ENCODE measurements at places on chromosomes 16 and 17. TPM values are rescaled to one million over a fixed set of nuclear protein-coding genes. Genes with fewer than 3 reads are reported as not detected.

TPSB2 gene
- polyA plus RNA-seq: 1.5 TPM

NTN3 gene
- polyA plus RNA-seq: 3.0 TPM

LRRC37A gene
- polyA plus RNA-seq: 3.5 TPM

SDR42E2 gene
- 1.6 TPM for polyA plus RNA-seq

SLC5A11 gene
- polyA plus RNA-seq: 0.24 TPM

AHSP gene
- 4.2 TPM for polyA plus RNA-seq

FBXW10 gene
- polyA plus RNA-seq: 0.71 TPM

TEX14 gene
- 0.89 TPM for polyA plus RNA-seq

NRN1L gene
- polyA plus RNA-seq: 1.4 TPM

DPEP1 gene
- 6.9 TPM for polyA plus RNA-seq

ABCC6 gene
- polyA plus RNA-seq: 2.2 TPM

TBC1D16 gene
- 38.8 TPM for polyA plus RNA-seq

MILR1 gene
- polyA plus RNA-seq: 5.6 TPM

RECQL5 gene
- polyA plus RNA-seq: 29.3 TPM

NACA2 gene
- 1.2 TPM for polyA plus RNA-seq

ZP2 gene
- not detected for polyA plus RNA-seq

LGALS9B gene
- not detected for polyA plus RNA-seq

P4HB gene
- polyA plus RNA-seq: 311 TPM

KRTAP4-6 gene
- polyA plus RNA-seq: not detected

ZNF652 gene
- 32.3 TPM for polyA plus RNA-seq

IRX6 gene
- 0.78 TPM for polyA plus RNA-seq

USP7 gene
- 103 TPM for polyA plus RNA-seq

CLTC gene
- 274 TPM for polyA plus RNA-seq

MMP15 gene
- polyA plus RNA-seq: 45.5 TPM

C16orf74 gene
- polyA plus RNA-seq: 3.2 TPM

WNT3 gene
- polyA plus RNA-seq: 17.1 TPM

SOX15 gene
- polyA plus RNA-seq: 17.2 TPM
